HAP-1 (cell line): ENCODE measurements at places on chromosomes 6 and 20.

DNA sequence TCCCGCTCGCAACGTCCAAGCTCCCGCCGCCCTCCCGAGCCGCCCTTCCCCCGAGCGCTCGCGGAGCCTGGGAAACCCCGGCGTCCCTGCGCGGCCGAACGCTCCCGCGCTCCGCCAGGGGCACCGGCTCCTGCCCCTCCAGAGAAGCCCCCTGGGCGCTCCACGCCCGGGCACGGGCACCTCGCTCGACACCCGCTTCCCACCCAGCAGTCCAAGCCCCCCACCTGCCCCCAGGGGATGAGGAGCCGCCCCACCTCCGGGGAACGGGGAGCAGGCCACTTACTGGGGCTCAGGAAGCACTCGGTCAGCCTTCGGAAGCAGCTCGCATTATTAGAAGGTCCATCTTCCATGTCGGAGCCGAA is 1.4 kb downstream of the PDE10A start:
- no peak for DNase-seq

- no peak for DNase-seq
Observed at GRCh38 chr6:84641076-84641475, 123.3 kb downstream of the TBX18 start.

- no peak for DNase-seq
Observed at GRCh38 chr6:80254716-80255115, 148.2 kb downstream of the BCKDHB start.

DNA sequence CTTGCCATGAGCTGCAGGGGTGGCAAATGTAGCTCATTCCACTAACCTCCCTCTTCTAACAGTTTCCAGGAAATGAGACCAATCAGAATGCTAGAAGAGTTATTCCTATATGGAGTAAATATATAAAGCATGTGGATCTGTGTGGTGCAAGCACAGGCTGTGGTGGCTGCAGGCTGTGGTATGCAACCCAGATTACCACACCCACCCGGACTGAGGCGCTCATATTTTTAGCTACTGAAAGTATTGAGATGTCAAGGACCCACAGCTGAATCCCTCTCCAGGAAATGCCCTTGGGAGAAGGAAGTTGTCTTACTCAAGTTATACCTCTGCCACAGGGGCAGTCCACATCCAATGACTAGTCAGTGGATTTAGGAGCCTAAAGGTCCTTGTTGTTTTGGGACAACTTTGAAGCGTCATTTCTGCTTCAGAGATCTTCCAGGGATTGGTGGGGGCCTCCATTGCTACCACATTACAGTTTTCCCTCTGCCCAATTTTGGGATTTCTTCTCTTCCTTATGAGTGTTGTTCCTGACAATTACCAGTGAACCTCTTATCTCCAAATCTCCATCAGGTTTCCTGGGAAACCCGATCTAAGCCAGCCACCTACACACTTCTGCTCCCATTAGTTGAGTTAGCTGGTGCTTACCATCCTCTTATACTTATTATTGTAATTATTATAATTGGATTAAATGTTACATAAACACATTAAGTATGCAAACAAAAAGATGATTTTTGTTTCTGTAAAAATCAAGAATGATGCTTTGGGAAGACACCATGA is 12.1 kb upstream of the REPS1 start:
- no peak for DNase-seq

GRCh38 chr6:52373151-52373690 is 11.3 kb downstream of the PAQR8 start:
- no peak for DNase-seq

GRCh38 chr6:79687759-79688158 is 56.6 kb downstream of the SH3BGRL2 start:
- no peak for DNase-seq

GRCh38 chr6:166830185-166830890 is 126.0 kb downstream of the RNASET2 start:
- DNase-seq, result no peak

GRCh38 chr6:137471497-137471896 is 22.7 kb downstream of the OLIG3 start:
- DNase-seq, result no peak

DNA sequence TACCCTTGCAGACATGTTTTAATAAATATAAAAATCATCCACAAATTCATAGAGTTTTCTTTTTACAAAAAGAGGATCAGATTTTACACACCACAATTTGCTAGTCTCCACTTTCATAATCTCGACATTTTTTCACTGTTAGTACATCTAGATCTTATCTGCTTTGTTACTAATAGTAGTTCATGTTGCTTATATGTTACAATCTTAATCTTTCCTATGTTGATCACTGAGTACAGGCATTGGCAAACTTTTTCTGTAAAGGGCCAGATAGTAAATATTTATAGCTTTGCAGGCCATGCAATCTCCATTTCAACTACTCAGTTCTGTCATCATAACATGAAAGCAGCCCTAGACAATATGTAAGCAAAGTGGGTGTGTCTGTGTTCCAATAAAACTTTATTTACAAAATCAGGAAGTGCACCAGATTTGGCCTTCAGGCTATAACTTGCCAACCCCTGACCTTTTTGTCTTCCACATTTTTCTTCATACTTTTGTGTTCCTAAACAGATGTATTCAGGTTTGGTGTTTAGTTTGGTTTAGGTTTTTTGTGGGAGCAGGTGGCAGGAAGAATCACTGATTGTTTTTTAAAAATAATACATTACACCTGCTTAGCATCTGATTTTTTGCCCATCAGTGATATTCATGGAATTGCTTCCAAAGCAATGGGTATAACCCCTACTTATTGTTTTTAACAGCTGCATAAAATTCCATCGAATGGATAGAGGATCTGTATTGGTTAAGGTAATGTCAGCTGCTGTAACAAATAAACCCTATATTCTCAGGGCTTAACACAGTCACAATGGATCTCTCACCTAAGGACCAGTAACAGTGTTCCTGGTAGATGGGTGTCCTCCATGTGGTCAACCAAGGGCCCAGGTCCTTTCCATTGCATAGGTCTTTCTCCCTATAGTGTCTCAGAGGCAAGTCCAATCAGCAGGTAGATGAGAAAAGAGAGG is 61.2 kb downstream of the EYA2 start:
- DNase-seq, result no peak

- DNase-seq, result no peak
Observed at GRCh38 chr20:64238115-64238825, 17.3 kb upstream of the PCMTD2 start.

GRCh38 chr6:170095273-170095981 is 195.5 kb downstream of the DLL1 start:
- DNase-seq, result no peak

DNA sequence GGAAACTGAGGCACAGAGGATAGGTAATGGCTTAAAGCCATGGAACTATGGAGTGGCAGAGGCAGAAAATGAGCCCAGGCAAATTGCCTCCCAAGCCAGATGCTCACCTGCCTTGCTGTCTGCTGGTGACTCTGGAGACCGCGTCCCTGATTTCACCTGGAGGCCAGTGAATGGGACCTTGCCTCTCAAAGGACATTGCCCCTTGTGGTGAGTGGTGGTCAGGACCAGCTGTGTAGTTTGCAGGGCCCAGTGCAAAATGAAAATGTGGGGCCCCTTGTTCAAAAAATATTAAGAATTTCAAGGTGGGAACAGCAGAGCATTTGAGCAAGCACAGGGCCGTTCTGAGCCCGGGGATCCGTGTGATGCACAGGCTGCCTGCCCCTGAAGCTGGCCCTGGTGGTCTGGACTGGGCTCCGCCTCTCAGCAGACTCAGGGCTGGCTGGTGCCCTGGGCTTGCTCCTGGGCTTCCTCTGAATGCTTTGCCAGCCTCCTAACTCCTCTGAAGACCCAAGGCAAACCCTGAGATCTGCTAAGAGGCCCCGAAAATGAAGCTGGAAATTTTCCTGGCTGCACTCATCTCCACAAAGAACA is 19.8 kb upstream of the KCNG1 start:
- DNase-seq, result no peak

GRCh38 chr6:26170181-26170580 is 83.0 kb downstream of the HFE start:
- no peak for DNase-seq

GRCh38 chr6:23245572-23245971 is 676.2 kb downstream of the HDGFL1 start:
- DNase-seq, result no peak

DNA sequence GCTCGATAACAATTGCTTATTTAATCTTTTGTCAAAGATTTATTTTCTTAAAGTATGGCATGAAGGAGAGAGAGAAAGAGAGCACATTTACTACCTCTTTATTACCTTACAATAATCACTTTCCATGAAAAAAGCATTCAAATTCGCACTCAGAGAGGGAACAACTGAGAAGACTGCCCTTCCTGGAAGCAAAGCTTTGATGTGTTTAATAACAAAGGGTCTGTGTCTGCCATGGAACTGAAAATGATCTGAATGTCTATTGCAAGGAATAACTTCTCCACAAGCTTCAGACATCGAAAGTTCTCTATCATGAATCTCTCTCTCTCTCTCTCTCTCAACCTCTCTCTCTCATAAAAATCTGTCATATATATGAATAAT is 308.9 kb downstream of the HDGFL1 start:
- peak; percentile 56 for DNase-seq

DNA sequence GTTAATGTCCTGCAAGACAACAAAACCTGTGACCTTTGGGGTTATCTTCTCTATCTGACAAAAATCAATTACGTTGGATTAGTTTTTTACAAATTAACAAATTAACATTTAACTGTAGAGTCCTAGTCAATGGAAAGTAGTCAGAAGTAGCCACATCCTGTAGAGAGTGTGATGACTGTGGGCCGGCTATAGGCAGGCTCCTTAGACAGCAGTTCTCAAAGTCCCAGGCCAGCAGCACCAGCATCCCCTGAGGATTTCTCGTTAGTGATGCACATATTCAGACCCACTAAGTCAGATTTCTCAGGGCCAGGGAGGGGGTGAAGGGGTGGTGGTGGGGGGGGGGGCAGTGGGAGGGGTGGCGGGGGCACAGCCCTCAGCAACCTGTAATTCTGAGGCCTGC is 37.2 kb downstream of the ZNF341 start:
- DNase-seq, result no peak

- no peak for DNase-seq
Observed at GRCh38 chr6:88535306-88535705, 369.2 kb upstream of the CNR1 start.

DNA sequence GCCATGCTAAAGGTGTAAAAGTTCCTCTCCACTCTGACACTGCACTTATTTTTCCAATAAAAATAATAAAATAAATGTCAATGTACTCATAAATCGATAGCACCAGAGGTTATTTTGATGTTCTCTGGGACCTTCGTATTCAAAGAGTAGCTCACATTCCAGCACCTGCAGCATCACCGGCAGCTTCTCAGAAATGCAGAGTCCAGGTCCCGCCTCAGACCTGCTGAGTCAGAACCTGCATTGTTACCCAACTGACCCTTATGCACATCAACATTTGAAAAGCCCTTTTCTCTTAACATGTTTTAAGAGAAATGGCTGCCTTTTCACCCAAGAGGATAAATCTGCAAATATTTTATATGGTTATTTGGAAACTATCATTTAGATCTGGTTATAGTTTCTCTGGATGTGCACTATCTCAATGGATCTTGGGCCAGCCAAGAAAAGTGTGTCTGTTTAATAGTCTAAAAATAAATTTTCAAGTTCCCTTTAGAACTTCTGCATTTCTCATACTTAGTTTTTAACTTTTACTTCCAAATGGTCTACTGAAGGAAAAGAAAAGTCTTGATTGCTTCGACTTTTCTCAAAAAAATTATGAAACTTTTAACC is 216.2 kb upstream of the PRDM1 start:
- DNase-seq, result no peak

DNA sequence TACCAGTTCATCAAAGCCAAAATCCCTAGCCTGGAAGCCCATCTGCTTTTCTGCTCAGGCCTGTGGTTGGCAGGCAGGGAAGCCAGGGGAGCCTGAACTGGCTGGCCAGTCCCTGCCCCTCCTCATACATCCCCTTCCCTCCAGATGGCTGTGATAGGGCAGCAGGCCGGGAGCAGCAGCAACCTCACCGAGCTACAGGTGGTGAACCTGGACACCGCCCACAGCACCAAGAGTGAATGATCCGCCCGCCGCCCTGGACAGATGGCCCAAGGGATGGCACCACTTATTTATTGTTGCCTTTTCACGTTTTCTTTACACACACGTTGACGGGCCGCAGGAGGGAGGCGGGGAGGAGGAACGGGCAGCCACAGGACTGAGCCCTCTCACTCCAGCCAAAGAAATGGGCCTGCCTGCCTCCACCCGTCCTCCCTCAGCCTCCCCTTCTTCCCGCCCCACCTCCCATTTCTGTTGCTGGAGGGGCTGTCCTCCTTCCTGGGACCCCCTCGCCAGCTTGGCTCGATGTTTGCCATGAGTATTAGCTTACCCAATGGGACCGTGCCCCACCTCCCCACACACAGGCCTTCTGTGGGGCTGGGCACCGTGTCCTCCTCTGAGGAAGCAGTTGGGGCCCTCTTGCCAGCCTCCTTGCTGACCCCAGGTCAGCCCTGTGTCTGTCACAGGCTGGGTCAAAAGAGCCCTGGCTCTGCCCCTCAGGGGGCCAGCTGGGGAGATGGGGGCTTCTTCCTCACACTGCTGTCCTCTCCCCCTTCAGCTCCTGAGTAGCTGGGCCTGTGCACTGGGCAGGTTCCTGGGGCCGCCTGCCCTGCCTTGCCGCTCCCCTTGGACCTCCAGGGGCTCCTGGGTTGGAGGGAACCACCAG is 2.8 kb upstream of the CUL9 start:
- no peak for DNase-seq

DNA sequence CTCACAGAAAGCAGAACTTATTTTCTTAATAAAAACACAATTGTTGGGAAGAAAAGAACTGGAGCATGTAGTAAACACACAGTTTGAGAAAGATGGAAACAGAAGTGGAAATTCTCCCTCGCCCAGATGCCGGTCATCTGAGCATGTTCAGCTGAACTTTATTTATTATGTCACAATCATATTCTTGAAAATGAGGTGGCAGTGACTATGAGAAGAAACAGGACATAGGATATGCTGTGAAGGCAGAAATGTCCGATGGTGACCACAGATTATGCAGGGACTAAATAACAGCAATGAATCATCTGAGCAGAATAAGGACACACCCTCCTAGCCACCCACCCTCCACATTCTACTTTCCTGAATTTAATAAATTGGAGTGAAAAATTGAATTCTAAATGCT is 425.3 kb upstream of the NOX3 start:
- no peak for DNase-seq

GRCh38 chr20:32333181-32333987 is 24.7 kb upstream of the ASXL1 start:
- DNase-seq, result no peak

DNA sequence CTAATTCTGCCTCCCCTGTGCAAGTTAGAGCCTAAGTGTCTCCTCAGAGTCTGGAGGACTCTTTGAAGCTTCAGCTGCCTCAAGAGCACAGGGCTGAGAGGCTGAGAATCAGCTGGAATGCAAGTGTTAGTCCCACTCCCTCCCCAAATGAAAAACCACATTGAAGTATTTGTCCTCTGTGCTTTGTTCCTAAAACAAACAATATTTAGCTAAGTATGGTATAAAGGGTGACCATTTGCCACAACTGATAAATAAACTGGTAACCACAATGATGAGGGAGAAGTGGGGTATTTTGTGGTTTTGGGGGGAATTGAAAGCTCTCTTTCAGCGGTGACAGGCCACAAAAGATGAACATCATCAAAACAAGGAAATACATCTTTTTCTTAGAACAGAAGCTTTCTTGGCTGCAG is 91.7 kb upstream of the HDDC2 start:
- no peak for DNase-seq
